ENCODE measurements at places on chromosomes 6 and 20. TPM values are rescaled to one million over a fixed set of nuclear protein-coding genes. Genes with fewer than 3 reads are reported as not detected.

ESF1 gene
- 3.7 TPM for total RNA-seq

PPP1R16B gene
- total RNA-seq: not detected

UST gene
- total RNA-seq: 3.1 TPM

RMND1 gene
- 11.2 TPM for total RNA-seq

DST gene
- total RNA-seq: 33.5 TPM

- no peak for DNase-seq
These were observed 68.3 kb downstream of the CD24 start for GRCh38 chr6:106906232-106906631.

DNA sequence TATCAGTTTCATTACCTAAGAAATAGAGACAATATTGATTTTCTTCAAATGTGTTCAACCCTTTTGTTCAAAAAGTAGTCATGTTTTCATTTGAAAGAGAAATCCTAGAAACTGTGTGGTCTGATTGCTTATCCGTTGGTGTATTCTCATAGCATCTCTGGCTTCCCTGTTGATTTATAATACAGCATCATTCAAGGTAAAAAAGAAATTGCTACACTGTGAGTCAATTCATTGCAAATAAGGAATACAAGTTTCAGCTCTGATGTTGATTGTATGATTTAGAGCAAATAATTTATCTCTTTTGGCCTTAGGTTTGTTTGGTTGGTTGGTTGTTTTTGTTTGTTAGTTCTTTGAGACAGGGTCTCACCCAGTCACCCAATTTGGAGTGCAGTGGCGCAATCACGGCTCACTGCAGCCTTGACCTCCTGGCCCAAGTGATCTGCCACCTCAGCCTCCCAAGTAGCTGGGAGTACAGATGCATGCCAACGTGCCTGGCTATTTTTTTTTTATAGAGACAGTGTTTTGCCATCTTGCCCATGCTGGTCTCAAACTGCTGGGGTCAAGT lies 185.5 kb upstream of the TNFAIP3 start:
- DNase-seq: no peak

DNA sequence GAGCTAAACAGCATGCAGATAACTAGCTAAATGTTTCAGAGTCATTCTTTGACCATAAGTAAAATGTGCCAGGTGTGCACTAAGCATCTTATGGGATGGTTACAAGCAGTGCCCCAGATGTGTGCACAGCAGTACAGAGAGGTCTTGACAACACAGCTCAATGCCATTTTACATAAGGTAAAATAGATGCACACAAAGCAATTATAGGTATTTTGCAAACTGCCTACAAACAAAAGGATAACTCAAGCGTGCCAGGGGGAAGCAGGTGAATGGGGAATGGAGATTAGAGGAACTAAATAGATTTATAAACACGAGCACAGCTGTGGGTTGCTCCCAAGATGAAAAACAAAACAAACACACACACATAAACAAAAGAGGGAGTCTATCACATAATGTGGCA lies 64.8 kb downstream of the SLC2A10 start:
- DNase-seq: no peak

- DNase-seq: no peak
These were observed 24.6 kb upstream of the TNFRSF21 start for GRCh38 chr6:47334334-47334733.

- no peak for DNase-seq
These were observed 462.9 kb downstream of the COL12A1 start for GRCh38 chr6:74742793-74743508.

- DNase-seq: peak; percentile 43
These were observed 710 bp downstream of the BTBD9 start for GRCh38 chr6:38638941-38639497.

DNA sequence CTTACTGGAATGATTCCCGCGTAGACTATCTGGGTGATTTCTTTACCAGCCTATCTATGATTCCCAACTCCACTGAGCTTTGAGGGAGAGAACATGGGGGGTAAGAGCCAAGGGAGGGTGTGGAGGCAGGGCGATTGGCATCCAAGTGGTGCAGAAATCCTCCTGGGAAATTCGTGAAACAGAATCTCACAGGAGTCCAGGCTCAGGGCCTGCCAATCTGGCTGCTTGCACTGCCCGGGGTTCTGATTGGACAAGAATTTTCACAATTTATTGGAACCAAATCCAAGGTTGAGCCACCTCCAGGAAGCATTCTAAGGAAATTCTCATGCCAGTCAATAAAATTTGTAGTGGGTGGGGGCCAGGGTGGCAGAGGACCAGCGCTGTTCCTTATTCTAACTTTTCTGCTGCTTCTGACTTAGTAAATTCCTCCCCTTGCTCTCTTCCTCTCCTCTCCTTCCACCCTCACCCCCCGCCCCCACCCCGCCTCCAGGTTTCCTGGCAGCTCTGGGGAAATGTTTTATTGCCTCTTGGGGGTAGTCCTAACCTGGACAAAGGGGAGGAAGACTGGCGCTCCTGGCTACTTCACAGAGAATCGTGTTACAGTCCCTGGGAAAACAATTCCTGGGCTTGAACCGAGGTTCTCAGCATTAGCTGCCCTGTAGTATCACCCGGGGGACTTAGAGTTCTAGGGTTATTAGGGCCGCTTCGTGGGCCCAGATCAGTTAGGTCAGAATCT lies 3.1 kb downstream of the BMP6 start:
- DNase-seq: no peak

DNA sequence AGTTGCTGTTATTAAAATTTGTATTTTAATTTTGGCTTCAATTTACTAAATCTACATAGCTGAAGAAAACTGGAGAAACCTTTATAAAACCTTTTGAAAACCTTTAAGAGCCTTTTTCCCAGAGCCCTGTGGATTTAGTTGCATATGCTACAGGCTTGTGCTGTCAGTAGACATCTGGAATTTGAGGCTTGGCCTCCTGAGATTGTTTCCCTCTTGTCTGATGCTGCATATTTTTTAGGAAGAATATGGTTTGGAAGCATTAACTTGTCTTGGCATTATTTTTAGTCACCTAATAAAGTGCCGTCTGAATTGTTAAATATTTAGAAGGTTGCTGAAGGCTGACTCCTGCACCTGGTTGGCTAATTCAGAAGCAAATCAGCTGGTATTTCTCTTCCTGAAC lies 369.4 kb downstream of the UTRN start:
- DNase-seq: no peak

All from HT-29 (cell line).